NT2/D1 (cell line): ENCODE measurements at places on chromosomes 16 and 17.

DNA sequence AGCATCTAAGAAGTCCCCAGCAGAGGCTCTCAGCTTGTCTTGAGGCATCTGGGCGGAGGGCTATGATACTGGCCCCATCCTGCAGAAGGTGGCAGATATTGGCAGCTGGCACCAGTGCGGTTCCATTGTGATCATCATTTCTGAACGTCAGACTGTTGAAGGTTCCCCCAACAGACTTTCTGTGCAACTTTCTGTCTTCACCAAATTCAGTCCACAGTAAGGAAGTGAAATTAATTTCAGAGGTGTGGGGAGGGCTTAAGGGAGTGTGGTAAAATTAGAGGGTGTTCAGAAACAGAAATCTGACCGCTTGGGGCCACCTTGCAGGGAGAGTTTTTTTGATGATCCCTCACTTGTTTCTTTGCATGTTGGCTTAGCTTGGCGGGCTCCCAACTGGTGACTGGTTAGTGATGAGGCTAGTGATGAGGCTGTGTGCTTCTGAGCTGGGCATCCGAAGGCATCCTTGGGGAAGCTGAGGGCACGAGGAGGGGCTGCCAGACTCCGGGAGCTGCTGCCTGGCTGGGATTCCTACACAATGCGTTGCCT lies at the start of gene CIITA:
TSS of gene CIITA (plus strand) at position 404 of the 543 bp plus-strand sequence. CDS start at position 533, 129 bp downstream.
- DNase-seq = no peak

DNA sequence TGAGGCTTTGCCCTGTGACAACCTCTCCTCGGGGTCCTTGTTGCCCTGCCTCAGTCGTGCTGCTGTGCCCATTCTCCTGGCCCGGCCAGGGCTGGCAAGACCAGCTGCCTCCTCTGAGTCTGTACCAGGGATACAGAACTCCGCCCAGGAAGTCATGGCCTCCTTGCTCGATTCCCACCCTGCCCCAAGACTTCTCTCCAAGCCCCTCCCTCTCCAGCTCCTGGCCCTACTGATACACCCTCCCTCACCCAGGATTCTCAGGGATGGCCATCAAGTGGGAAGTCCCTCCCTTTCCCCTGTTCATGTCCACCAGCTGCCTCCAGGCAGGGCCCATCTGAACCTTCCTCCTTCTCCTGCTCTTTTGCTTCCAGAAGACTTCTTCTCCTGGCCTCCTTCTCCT lies 11.2 kb upstream of the TMEM208 start:
- DNase-seq = no peak

DNA sequence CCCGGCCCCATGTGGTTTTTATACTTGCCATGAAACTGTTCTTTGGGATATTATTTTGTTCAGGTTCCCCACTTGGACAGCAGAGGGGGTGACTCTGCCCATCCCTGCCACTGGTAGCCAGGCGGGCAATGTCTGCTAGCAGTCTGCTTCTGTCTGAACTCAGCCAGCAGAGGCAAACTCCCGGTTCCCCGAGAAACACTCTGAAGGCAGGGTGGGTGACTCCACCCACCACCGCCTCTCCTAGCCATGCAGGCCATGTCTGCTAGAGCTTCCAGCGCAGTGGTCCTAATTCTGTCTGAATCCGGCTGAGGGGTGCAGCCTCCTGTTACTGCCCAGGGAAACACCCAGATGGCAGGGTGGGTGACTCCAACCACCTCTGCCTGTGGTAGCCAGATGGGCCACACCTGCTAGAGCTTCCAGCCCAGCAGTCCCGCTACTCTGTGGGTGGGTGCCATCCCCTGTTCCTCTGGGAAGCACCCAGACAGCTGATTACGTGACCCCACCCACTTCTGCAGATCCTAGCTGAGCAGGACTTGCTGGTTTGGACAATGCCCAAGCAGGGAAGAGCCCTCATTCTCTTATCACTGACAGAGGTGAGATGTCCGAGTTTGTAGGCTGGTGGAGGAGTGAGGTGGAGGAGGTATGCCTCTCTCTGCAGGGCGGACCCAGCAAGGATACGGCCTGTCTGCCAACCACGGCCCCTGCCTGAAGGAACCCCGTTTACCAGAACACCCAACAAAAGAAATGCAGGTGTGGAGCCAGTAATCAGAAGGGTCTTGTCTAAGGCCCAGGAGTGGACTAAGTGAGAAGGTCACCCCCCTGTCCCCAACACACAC lies 22.4 kb downstream of the NLRP1 start:
- DNase-seq = no peak

DNA sequence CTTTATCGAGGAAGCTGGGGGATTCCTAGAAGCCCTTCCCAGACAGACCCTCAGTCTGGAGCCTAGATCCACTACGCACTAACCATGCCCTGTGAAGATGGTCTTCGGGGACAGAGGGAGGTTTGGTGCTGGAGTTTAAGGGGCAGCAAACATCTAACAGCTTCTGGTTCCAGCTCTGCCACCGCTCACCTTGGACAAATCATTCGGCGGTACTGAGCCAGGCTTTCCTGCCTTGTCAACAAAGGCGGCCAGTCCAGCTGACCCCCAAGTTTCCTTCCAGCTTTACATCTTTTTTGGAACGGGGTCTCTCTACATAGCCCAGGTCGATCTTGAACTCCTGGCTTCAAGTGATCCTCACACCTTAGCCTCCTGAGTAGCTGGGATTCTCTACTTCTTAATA lies 369 bp upstream of the GJD3 start:
- no peak for DNase-seq

- DNase-seq = no peak
Observed at GRCh38 chr17:58054641-58055040, 28.6 kb upstream of the DYNLL2 start.
